Pons (tissue), 1 donor: ENCODE measurements at places on chromosomes 3 and 15.

GRCh38 chr15:36831125-36831903 is 251.9 kb downstream of the CDIN1 start:
- DNase-seq, result no peak

- DNase-seq, result no peak
Measured at GRCh38 chr3:100875239-100875638, 118.0 kb downstream of the ABI3BP start.

- no peak for DNase-seq
Measured at GRCh38 chr3:106339551-106339950, 470.7 kb upstream of the CBLB start.

DNA sequence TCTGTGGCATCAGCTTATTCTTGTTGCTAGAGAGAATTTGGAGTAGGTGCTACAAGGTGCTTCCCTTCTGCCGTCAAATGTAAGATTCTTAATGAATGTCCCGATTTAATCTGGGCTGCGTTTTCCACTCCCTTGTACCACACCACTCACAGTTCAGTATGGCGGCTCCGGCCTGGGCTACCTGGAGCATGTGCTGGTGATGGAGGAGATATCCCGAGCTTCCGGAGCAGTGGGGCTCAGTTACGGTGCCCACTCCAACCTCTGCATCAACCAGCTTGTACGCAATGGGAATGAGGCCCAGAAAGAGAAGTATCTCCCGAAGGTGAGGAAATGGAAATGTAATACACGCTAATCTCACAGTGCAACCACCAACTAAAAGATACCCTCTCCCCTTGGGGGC is 4.9 kb downstream of the IVD start:
- no peak for DNase-seq

GRCh38 chr3:195550723-195551122 is 7.6 kb upstream of the PPP1R2 start:
- DNase-seq, result no peak

- no peak for DNase-seq
Measured at GRCh38 chr15:35746121-35746520, 200.2 kb upstream of the DPH6 start.

DNA sequence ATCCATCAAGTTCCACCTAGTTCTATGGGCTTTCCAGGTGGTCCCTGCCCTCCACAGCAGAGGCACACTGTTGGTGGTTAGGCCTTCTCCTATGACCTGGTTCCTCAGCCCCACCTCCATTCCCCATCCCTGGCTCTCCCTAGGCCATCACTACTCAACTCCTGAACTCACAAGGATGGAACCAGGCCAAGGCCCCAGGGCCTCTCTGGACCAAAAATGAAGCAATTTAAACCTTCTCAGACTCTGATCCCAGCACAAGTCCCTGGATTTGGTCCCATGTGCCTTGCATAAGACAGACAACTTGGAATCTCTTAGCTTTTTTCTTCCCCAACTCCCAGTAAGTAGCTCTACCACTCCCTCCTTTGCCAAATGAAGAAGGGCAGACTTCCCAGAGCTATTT is 14.4 kb upstream of the ACAN start:
- DNase-seq, result no peak

GRCh38 chr15:36177590-36178302 is 401.7 kb upstream of the CDIN1 start:
- DNase-seq, result peak; percentile 38

GRCh38 chr3:58657036-58657520 is 9.5 kb downstream of the FAM3D start:
- DNase-seq, result no peak
